ENCODE measurements at places on chromosomes 3 and 15.

DNA sequence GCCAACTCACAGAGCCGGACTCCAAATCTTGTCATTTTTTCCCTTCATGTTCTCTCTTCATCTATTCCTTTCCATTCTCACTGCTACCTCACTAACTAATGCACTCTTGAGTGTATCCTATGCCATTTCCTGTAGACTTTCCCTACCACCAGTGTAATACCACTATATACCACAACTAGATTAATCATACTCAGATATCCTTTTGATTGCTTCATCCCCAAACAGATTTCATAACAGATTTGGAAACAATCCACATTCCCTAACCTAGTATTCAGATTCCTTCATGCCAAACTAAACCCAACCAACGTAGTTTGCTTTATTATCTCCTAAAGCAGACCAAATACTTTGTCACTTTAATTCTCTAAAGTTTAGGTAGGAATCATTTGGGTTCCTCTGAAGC, 2.6 kb upstream of the PLOD2 start:
- DNase-seq: no peak

GRCh38 chr15:57298204-57298603, 78.1 kb upstream of the CGNL1 start:
- no peak for DNase-seq

DNA sequence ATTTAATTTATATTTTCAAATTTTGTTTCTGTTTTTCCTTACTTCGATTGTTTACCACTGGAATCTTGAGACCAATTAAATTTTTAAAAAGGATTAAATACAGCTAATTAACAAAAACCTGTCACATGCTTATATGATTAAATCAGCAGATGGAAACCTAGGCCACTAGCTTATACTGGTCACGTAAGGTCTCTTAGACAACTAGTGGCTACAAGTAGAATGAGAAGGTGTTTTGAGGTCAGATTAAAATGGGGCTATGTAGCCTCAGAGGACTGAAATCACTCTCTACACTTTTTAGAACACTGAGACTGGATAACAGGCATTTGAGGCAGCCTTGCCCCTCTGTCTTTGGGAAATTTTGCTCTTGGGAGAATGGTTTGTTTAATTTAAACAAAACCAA, 246.5 kb upstream of the ONECUT1 start:
- no peak for DNase-seq

DNA sequence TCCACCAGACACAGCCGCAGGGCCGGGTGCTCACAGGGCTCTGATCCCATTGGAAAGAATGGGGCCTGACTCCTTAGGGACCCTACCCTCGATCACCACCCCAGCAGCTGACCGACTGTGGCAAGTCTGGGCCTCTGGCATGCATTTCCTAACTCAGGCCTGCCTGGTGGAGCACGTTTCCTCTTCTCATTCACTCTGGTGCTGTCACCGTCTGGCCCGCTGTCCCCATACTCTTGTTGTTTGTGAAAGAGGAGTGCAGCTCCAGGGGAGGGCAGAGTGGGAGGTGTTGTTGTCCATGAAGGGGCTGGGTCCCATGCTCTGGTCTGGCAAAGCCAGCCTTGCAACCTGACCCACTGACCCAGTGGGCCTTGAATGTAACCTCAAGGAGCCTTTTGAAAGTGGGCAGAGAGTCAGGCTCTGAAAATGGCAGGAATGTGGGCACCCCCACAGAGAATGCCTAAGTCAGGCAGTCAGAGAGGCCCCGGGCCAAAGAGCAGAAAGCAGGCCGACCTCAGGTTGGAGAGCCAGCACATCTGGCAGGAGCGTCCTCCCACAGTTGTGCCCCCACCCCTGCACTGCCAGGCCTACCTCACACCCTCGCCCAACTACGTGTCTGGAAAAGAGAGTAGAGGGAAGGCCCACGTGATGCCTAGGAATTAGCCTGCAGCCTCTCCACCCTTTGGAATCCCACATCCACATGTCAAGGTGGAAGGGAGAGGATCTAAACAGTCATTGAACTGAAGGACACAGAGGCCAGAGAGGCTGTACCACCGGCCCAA, 10.9 kb downstream of the SEMA7A start:
- no peak for DNase-seq

DNA sequence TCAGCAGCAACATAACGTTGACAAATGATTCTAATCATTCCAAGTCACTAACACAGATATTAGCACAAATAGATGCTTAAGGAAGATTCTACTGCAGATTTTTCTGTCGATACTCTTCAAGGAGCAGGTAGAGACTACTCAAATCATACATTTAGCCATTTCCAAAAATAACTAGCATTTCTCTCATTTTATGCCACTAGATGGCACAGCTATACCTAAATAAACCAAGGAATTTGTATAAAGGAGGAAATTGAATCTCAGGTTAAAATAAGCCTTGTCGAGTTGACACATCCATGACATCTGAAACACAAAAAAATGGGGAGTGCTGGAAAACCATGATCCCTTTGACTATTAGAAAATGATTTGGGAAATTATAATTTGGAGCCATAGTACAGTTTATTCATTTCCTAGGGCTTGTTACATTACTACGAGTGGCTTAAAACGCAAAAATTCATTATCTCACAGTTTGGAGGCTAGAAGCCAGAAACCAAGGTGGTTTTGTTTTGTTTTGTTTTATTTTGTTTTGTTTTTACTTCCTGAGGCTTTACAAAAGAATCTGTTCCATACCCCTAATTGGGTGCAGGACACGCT, 59.5 kb upstream of the STRIT1 start:
- peak; percentile 59 for DNase-seq

GRCh38 chr3:196620161-196620604, 19.3 kb upstream of the NRROS start:
- DNase-seq: no peak

DNA sequence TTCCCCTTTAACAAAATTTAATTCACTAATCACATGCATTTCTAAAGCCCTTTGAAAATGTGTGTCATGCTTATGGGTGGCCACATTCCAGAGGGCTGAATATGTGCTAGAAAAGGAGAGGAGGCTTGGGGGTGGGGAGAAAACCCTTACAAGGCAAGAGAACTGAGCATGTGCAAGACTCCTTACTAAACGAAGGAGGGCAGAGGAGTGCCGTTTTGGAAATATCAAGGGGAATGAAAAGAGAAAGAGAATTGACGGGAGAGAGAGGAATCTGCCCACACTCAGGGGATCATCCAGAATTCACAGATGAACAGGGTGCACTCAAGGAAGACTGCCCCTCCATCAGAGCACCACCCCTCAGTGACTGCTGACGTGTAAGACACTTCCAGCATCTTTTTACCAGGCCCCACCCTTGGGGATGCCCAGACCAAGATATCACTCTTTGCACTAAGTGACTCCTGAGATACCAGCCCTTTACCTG, 37.9 kb upstream of the TSC22D2 start:
- DNase-seq: no peak

GRCh38 chr3:146180376-146180775, 19.4 kb upstream of the PLOD2 start:
- DNase-seq: no peak

GRCh38 chr15:35450492-35450891, 95.5 kb downstream of the DPH6 start:
- DNase-seq: no peak

DNA sequence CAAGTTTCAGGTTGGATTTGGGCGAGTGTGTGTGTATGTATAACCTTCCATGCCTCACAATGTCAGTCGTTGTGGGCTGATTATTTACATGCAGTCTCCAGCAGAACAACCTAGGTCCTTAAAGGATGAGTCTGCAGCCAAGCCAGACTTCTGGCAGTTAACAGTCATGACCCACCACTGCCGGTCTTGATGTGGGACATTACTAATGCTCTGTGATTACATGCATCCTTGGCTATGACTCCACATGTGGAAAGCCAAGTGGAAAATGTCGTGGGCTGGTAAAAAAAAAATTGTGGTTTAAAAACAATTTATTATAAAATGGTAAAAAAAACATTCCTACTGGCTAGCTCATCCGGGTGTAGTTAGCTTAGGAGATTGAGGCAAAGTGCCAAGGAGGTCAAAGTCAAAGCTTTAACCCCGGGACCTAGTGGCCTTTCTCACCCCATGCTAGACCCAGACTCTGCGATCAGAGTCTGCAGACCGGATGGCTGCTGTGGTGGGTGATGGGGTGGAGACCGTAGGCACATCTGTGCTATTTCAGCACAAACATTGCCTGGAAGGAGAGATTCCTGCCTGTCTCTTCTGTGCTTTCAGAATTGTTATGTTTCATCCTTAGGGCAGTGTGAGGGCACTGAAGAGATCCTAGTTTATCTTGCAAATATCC, 6.8 kb downstream of the RARRES1 start:
- no peak for DNase-seq

DNA sequence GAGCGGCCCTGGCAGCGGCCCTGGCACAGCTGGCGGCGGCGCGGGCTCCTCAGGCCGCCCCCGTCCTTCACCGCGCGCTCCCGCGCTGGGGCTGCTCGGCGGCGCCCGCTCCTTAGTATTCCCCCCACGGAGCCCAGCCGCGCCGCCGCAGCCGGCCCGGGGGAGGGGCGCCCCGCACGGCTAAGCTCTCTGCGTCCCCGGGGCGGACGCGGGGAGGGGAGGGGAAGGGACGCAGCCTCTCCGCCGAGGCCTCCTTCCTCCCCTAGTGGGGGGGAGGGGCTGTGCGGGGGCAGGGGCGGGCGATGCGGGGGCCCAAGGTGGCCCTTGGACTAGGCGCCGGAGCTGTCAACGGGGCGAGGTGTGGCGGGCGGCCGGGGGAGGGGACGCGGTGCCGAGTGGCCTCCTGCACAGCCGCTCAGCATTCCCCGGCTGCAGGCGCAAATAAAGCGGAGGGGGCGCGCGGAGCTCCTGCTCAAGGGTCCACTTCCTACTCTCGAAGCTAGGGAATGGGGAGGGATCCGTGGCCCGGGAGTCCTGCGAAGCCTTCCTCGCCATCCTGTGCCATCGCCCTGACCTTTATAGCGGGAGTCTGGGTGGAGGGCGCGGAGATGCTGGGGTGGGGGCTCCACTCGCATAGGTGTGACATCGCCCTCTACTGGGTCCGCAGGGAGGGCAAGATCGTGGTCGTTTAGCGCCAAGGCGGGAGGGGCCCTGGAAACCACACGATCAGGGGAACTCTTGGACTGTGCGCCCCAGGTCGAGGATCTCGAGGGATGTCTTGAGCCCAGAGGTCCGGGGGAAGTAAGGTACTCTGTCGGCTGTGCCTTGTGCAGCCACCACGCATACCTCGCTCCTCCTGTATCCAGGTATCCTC, 22.2 kb downstream of the EPHB3 start:
- DNase-seq: no peak

DNA sequence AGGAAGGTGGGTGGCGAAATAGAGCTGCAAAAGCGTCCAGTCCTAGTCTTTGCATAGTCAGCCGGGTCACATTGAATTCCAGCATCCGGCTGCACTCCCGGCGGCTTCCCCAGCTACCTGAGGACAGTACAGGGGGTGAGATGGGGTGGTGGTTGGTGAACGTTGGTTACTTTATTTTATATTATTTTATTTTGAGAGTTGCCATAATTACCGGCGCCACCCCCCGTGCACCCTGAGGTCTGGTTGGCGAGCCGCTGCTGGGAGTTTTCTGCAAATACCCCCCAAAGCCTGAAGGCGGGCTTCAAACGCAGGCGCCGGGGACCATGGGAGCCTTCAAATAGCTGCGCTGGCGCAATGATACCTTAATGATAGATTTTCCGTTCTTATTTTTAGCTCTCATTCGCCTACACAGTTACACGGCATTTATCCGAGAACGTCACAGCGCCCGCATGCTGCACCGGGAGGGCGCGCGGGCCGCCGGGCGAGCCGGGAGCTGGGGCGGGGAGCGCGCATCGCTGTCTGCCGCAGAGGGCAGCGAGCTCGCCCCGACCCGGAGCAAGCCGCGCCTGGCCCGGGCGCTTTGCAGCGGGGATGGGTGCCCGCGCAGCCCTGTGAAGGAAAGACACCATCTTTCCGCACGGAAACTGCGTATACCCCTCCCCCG, 756 bp upstream of the RASGRF1 start:
- no peak for DNase-seq

DNA sequence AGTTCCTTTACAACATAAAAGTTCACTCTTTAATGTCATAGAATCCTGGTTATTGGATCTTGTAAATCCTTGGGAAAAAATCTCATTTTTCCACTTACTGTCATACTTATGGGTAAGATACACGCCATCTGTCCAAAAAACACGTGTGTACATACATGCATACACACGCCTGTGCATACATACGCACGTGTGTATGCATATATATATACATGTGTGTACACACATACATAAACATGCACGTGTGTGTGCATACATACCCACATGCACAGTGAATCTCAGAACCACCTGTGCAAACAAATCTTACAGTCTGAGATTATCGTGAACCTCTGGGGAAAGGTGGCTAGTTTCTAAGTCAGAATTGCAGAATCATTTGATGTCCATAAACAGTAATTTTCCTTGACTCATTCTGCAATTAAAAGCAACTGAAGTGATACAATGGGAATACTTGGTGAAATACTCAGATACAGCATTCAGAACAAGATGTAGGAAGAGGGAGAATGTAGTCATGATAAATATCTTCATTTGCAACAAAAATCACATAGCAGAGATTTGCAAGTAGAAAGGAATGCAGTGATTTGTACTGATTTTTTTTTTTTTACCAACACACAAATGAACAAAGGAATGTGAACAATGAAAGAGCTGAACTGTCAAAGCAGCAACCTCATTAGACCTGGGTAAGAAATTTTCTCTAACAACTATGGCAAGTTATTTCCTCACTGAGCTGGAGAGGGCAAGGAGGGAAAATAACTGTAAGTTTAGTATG, 160.6 kb upstream of the POU1F1 start:
- DNase-seq: no peak

- no peak for DNase-seq
These were observed 25.8 kb downstream of the OXNAD1 start for GRCh38 chr3:16290827-16291196.

DNA sequence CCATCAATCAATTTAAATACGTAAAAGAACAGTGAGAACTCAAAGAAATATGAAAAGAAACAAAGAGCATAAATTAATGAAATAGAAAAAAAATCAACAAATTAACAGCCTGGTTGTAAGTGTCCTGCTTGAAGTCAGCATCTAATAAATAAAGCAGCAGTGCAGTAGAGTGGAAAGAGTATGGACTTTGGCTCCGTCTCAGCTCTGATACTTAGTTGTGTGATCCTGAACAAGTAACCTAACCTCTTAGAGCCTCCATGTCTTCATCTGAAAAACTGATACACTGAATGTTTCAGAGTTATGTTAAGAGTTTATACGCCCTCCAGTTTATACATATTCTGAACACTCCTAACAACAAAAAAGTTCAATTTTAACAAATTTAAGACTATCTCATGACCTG, 44.6 kb downstream of the TFDP2 start:
- no peak for DNase-seq

- no peak for DNase-seq
These were observed 128.1 kb upstream of the WNT5A start for GRCh38 chr3:55615039-55615693.

- DNase-seq: no peak
These were observed 103.3 kb upstream of the SLC2A2 start for GRCh38 chr3:171129827-171130226.

DNA sequence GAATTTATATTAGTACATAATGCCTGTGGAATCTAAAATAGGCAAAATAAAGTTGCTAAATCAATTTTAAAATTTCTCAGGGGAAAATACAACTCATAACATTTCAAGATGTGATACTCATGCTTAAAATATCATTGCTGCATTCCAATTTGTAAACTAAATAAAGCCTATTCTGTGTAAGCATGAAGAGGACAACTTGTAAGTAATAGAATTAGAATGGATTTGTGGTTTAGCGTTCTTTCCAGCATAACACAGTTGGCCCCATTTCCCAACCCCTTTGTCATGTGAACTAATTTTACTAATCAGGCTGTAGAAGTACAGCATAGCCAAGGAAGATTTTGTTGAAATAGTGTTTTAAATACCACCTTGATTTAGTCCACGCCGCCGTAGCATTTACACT, 437.2 kb downstream of the SI start:
- DNase-seq: no peak

- no peak for DNase-seq
These were observed 51.4 kb downstream of the SLC6A11 start for GRCh38 chr3:10867384-10867783.
